Pancreas (tissue), 10 donors: ENCODE measurements at places on chromosomes 11 and 22. TPM values are rescaled to one million over a fixed set of nuclear protein-coding genes. Genes with fewer than 3 reads are reported as not detected.

- no peak for DNase-seq
These were observed 62.1 kb upstream of the CADM1 start for GRCh38 chr11:115566180-115566764.

GRCh38 chr11:134822897-134823296, 410.9 kb upstream of the B3GAT1 start:
- no peak for DNase-seq

Gene EHF
- total RNA-seq: 32.5 TPM

DNA sequence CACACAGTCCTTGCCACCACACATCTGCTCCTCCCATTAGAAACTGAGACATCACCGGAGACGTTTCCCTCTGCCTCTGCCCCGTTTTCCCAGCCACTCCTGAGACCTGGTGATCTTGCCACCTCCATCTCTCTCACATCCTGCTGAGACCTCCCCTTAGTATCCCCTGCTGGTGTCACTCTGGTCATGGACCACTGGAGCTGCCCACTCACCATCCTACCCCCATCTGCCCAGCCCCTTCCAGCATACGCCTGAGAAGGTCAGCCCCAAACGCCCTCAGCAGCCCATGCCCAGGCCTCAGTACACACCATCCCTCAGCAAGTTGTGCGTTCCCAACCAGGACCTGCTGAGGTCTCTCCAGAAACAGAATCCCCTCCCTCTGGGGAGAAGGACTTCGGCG, 64.3 kb downstream of the SHANK2 start:
- DNase-seq: no peak

Gene SOX6
- 23.0 TPM for total RNA-seq

DNA sequence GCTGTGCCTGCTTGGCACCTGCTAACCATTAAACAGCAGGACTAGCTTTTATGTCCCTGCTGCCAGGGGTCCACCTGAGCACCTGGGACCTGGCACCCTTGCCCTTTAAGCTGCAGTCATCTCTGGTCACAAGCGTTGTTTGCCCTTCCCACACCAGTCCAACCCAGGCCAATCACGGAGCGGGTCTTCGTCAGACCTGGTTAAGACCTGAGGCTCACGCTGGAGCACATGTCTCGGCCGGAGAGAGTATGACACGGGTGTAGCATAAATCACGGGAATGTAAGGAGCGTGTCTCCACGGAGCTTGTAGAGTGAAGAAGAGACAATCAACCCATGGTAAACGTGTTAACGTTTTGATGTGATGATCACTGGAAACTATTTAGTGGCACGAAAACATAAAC, 847.3 kb downstream of the BRD1 start:
- no peak for DNase-seq

DNA sequence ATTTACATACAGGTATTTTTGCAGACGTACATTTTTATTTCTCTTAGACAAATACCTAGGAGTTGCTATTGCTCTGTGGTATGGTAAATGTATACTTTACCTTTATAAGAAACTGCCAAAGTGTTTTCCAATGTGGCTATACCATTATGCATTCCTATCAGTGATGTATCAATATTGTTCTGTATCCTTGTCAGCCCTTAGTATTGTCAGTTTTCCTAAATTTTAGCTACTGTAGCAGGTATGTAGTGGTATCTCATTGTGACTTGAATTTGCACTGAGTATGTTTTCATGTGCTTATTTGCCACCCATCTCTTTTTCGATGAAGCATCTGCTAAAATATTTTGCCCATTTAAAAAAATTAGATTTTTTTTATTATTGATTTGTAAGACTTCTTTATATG, 37.0 kb downstream of the CLPB start:
- no peak for DNase-seq

- no peak for DNase-seq
These were observed 79.6 kb downstream of the BBOX1 start for GRCh38 chr11:27120211-27120610.

Gene MS4A12
- not detected for total RNA-seq

Gene DDX6
- 60.1 TPM for total RNA-seq

Gene ATF4
- 200 TPM for total RNA-seq

DNA sequence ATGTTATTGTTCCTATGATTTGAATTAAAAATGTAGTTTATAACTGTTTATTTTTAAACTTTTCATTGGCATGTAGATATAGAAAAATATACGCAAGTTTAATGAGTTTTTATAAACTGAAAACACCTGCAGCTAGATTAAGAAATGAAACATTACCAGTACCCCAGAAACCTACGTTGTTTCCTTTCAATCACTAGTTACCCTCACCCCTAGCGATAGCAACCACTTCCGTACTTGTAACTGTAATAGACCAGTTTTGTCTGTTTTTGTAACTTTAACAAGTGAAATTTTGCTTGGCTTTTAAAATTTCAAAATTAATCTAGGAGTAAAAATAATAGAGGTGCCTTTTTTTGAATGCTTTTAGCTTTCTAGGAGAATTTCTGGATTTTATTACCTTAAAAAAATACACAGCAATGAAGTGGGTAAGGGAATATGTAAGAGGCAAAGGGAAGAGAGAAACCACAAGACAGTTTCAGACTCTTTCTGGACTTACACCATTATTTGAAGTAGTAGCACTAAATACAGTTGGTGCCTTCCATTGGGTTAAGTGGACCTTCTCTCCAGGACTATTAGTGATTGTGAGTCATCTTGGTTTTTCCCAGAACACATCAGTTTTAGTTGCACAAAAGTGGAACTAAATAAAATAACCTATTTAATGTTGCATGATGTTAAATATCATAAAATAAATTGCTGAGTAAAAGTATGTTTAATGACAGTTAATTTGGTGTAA, 18.7 kb upstream of the NAT10 start:
- no peak for DNase-seq

- DNase-seq: no peak
These were observed 861 bp upstream of the LTBP3 start for GRCh38 chr11:65558930-65559509.

DNA sequence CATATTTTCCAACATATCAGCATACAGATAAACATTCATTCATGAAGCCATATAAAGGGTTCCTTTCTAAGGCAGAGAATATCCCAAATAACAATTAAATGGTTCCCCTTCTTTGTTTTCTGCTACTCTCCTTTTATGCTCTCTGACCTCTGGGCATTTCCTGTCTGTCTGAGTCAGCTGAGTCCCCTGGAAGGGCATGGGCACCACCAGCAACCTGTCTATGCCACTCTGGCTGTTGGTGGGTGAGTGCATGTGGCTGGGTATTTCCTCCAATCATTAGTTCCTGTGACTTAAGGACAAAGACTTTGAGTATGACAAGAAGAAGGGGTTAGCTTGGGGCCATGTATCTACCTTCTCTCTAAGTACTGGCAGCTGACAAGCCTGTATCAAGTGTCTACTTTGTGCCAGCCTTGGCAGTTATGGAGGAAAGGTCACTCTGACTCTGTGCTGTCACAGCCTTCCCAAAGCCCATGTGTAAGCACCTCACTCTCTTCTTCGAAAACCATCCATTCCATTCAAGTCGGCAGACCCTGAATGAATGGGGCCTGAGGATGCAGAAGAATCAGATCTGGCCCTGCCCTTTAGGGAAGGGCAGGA, 86.3 kb upstream of the PHOX2A start:
- DNase-seq: no peak

Gene SYT8
- total RNA-seq: 7.0 TPM

Gene SCGB1D2
- 0.50 TPM for total RNA-seq

DNA sequence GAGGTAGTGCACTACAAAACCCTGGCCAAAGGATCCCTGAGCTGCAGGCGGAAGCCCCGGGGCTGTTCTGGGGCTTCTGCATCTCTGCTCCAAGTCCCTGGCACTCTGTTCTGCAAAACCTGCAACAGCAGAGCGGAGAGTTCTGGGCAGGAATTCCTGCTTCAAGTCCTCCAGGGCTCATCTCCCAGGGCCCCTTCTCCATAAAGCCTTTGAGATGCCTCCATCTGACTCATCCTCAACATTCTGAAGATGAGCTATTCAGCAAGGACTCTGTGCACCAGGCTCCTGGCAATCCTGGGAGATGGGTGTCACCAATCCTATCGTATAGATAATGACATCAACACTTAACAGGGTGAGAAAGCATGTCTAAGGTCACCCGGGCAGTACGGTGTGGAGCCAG, 19.3 kb downstream of the SYN3 start:
- DNase-seq: no peak

Gene MMP13
- not detected for total RNA-seq

DNA sequence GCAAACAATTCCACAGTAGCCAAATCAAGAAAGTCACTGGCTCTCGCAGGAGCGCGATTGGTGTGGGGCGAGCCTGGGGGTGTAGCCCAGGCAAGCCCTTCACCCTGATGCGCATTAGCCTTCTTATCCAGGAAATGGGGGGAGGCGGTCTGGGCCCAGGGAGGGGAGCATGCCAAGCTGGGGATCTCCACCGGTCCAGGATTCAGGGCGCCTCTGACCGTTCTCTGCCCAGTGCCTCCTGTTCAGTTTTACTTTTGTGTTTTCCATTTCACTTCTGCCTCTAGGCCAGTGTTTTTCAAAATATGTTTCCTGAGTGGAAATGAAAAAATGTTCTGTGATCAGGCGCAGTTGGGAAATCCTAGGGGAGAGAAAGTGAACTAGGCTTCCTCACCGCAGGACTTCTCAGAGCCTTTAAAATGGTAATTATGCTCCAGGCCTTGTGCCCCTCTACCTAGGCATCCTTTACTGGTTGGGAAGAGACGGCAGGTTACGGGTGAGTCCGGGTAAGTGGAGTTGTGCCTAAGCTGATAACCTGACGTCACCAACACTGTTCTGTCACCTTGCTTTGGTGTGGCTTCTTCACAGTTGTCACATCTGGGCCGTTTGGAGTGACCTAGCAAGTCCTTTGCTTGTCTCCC, 18.4 kb downstream of the LRP5 start:
- no peak for DNase-seq

DNA sequence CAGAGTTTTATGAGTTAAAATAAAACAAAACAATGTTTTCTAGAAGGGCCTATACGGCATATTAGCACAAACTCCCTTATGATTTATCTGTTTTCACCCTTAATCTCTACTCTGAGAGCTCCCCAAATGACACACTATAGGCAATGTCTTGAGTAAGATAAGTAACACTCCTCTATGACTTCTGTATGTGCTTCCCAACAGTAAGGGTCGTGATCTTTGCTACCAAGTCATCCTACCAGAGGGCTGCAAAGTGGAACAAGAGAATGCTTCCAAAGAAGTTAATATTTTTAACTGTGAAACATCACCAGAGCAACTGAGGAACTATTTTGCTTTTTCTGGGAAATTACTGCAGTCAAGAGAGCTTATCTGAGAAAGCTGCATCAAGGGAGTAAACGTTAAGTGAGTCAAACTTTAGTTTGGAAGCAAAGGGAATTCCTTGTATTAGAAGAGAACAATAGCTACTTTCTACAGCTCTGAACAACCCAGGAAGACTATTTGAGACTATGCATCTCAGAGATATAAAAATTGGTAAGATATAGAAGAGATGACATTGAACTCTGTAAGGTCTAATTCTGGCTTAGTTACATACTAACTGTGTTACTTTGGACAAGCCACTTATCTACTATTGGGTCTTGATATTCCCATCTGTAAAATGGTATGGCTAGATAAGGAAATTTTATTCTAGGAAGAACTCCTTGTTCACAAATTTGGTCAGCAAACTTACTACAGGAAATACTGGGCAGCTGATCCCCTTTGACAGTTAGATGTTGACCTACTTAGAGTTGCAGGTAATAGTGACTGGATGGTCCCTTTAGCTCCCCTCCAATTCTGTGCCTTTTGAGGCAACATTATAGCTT, 43.7 kb upstream of the CCDC34 start:
- DNase-seq: no peak

DNA sequence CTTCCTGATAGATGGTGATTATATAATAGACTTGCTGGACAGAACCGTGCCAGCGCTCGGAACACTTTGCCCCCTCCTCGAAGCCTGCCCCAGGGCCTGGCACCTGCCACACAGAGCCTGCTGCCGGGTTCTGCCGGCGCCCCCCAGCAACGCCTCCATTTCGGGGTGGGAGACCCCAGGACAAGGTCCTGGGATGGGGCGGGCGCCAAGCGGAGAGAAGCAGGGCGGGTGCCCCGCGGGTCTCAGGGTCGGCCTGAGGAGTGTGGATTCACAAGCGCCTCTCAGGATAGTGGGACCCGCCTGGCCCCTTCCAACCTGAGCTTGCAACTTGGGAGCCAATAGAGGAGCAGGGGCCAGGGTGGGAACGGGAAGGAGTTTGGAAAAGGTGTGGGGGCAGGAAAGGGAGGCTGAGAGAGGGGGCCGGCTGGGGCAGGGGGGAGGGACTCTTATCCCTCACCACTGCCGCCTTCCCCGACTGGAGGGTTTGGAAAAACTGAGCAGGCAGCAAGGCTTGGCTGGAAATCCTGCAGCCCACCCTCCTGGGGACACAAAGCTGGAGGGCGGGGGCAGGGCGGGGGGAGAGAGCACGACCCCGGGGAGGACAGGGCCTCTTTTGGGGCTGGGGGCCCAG, 3.3 kb upstream of the BCL9L start:
- no peak for DNase-seq

DNA sequence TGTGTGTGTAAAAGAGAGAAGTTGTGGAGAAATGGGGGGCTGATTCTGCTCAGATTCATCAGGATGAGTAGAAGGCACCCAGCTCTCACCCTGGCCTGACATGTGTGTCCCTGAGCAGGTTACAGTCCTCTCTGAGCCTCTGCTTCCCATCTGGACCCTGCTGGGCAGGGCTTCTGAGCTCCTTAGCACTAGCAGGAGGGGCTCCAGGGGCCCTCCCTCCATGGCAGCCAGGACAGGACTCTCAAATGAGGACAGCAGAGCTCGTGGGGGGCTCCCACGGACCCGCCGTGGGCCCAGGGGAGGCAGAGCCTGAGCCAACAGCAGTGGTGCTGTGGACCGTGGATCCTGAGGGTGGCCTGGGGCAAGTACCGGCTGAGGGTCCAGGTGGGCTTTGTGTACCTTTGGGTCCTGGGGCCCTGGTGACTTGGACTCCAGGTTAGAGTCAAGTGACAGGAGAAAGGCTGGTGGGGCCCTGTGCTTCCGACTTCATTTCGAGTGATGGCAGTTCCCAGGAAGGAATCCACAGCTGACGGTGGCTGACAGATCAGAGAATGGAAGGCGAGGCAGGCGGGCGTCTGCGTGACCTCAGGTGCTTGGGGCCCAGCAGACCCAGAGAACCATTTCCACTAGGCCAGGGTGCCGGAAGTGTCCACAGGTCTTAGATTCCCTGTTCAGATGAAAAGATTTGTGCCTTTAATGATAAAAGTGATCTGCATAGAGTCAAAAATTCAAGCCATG, 21.9 kb downstream of the NEAT1 start:
- DNase-seq: no peak

Gene DKK3
- 4.5 TPM for total RNA-seq

Gene OR2AG2
- 0.14 TPM for total RNA-seq

Gene PYGM
- total RNA-seq: 0.19 TPM

Gene ACTN3
- not detected for total RNA-seq

GRCh38 chr11:32659672-32660071, 76.0 kb downstream of the EIF3M start:
- no peak for DNase-seq
